NCI-H460 (cell line): ENCODE measurements at places on chromosomes 16 and 17. TPM values are rescaled to one million over a fixed set of nuclear protein-coding genes. Genes with fewer than 3 reads are reported as not detected.

DNA sequence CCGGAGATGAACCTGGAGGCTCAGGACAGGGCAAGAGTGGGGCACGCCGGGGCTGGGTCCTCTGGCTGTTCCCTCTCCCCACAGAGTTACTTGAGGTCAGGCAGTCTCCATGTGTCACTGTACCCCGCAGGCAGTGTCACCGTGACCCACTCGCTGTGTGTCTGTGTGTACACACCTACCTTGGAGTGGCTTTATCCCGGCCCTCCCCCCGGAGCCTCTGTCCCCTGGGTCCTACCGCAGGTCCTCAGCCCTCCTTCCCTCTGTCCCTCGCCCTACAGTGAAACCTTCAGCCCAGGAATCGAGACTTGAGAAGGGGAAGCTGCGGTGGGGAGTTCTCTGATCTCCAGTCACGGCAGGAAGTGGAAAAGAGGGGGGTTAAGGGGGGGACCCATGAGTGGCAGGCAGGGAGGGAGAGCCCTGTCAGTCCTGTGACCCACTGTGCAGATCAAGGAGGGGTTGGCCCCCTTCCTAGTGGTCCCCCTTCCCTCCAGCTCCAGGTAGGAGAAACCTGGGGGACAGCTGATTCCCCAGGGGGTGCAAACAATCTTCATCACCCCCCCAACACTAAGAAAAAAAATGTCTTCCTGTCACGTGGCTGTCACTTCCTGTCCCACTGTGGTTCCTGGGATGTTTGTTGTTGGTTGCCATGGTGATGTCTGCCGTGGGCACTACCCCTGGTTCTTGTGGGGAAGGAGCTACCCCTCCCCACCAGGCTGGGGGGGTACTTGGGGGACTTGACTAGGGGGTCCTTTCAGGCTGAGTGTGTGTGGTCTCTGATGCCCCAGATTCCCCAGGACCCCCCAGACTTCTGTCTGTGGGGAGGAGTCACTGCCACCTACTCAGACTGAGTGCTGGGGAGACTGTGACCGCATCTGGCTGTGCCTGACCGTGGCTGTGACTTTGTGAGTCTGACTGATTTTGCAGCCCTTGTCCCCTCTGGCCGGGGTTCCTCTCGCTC, 13.7 kb downstream of the RARA start:
- DNase-seq = no peak

SP6 gene
- total RNA-seq = 0.02 TPM in 1 of 2 replicates, not detected in the other

GRCh38 chr16:73183611-73184092, 135.7 kb upstream of the ZFHX3 start:
- DNase-seq = no peak

CDH1 gene
- total RNA-seq = not detected in 2 replicates

KRT16 gene
- total RNA-seq = not detected in 2 replicates

- DNase-seq = no peak
Measured at GRCh38 chr17:42629411-42630009, 20.0 kb downstream of the TUBG1 start.

IL17C gene
- total RNA-seq = not detected in 2 replicates

GRCh38 chr17:41504246-41504977, 1.0 kb downstream of the KRT13 start:
- no peak for DNase-seq

- DNase-seq = no peak
Measured at GRCh38 chr16:81551151-81551808, 106.7 kb downstream of the CMIP start.

GRCh38 chr16:58859958-58860669, 126.0 kb upstream of the GOT2 start:
- DNase-seq = no peak

HSD17B2 gene
- not detected in 2 replicates for total RNA-seq

GRCh38 chr16:86668136-86668910, 90.0 kb downstream of the FOXL1 start:
- no peak for DNase-seq

DNA sequence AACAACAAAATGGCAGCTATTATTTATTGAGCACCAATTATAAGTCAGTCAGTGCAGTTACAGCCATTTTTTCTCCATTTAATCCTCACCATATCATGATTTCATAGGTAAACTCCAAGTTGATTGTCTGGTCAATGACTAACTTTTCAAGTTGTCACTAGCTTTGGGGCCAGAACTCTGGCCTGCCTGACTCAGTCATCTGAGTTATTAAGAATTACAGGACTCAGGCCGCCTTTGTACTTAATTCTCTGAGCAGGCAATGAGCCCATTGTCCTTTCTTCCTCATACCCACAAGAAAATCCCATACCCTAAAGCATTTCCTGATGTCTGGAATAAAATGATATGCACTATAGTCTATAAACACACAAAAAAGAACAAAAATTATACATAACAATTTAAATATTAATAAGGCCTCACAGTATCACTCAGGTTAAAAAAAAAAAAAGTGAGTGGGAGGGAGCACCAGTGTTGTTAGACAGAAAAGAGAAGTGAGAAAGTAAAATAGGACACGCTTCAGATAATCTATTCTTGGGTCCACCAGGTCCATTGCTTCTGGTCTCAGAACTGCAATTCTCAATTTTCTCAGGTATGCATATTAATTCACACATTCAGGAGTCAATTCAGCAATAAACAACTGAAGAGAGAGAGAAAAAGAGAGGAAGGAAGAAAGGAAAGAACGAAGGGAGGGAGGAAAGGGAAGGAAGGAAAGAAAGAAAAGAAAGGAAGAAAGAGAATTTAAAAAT, 70.2 kb downstream of the SPAG9 start:
- DNase-seq = no peak

ASPA gene
- total RNA-seq = not detected in 2 replicates

DNA sequence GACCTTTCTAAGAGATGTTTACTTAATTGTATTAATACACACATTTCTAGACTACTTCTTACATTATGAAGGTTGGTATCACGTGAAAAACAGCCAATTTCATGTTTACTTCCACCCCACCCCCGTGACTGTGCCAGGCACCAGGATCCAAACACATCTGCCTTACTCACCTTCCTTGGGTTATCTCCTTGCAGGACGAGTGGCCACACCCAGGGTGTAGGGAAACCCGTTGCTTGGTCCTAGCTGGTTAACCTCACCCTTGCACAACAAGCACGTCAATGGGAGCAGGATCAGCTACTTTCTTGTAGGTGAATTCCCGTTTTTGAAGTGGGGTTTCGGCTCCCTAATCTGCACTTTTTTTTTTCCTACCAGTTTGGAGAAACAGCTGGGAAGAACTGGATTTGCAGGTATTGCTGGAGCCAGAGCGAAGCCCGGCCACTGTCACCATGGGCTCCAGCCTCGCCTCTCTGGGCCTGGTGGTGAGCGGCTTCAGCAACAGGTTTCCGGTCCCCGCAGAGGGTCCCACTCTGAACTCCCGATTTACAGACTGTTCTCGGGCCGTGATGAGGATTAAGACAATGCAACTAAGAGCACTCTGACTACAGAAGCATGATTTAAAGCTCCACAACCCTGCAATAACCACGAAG, 2.1 kb upstream of the UBB start:
- DNase-seq = no peak

DNA sequence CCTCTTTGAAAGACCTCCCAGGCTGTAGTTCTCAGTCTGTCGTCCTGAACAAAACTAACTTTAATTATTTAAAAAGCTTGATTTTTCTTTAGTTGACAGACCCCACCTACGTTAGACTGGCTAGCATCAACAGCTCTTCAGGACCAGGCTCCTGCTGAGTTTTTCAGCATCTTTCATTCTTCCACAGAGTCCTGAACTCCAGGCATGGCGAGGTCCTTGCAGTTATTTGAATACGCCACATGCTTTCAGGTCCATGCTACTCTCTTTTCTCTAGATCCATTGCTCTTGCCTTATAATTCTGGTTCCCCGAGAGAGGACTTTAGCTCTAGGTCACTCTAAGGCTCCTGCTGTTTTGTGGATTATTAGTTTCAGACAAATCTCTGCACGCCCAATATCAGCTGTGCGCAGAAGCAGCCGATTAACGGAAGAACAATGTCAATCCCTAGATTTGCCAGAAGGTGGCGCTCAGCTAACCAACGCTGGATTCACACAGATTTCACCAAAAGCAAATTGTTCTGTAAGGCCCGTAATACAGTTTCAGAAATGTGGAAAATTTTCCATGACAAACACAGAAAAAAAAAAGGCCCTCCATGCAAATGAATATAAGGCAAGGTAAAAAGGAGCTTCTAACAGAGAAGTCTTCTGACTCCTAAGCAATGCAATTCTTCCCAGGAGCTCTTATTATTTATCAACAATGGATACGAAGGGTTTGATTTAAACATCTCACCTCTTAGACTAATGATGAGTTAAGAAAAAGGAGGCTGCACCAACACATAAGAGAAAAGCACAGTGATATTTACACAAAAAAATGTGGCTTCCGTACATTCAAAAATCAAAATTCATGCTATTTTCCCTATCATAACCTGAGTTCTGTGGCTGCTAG, 33.5 kb upstream of the BCO1 start:
- DNase-seq = peak; percentile 23

LRRC46 gene
- 0.20 TPM in 1 of 2 replicates, not detected in the other for total RNA-seq

- DNase-seq = no peak
Measured at GRCh38 chr17:46027048-46027975, 28.3 kb downstream of the STH start.

RSAD1 gene
- total RNA-seq = 28.8 and 33.9 TPM in 2 replicates

CDH11 gene
- total RNA-seq = 1,481 and 1,616 TPM in 2 replicates

DNA sequence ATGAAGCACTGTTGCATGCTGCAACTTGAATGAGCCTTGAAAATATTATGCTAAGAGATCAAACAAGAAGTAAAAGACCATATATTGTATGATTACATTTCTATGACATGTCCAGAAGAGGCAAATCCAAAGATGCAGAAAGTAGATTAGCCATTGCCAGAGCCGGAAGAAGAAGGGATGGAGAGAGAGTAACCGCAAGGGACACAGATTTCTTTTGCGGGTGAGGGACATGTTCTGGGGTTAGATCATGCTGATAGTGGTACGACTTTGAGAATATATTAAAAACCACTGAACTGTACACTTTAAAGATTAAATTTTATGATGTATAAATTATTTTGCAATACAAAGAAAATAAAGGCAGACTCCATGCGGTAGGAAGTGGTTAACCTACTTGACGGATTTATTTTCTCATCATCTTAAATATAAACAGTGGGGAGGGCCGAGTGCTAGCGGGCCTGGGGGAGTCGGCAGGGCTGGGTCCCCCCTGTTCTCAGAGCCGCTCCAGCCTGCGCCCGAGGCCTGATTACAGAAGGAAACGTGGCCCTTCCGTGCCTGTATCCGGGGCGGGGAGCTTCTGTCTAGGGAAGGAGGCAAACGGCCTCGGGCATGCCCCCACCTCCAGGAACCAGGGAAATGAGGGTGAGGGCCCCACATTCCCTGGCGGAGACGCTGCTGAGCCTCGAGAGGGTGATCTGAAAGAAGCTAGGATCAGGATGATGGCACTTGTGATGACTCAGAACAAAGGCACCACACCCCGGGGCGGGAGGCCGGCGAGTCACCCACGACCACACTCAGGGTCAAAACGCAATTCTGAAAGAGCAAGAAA, 48.0 kb downstream of the SHCBP1 start:
- DNase-seq = peak; percentile 29

SYT17 gene
- 2.0 and 4.1 TPM in 2 replicates for total RNA-seq

ADAD2 gene
- not detected in 2 replicates for total RNA-seq

DNA sequence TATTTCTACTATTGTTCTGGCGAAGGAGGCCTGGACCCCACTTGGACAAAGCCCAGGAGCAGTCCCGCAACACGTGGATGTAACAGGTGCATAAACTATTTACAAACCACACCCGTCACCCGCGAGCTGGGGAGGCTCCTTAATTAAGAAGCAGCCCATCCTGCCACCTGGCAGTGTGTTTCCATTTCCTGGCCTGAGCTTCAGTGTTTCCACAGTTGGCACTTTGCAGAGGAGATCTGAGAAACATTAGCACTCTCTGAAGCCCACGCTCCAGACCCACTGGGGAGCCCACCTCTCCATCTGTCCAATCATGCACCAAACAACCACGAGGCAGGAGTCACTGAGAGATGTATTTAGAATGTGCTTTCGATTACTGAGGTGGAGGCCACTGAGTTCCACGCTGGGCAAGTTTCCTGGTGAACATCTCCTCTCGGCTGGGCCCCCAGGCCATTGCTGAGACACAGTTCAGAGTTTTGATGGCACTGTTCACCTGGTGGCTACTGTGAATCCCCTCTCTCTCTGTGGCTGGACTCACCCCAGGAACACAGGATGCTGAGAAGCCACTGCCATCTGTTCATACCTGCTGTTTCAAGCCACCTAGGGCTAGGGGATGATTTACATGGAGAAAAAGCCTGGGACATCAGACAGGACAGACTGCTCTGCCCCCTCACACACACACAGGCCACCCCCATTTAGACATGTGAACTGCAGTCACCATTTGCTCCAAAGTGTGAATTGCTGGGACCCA, 129.1 kb downstream of the AIPL1 start:
- DNase-seq = no peak

GP1BA gene
- not detected in 2 replicates for total RNA-seq

GRCh38 chr17:58575511-58575910, 61.1 kb upstream of the MTMR4 start:
- DNase-seq = no peak

SUMO2 gene
- 136 and 142 TPM in 2 replicates for total RNA-seq

DNA sequence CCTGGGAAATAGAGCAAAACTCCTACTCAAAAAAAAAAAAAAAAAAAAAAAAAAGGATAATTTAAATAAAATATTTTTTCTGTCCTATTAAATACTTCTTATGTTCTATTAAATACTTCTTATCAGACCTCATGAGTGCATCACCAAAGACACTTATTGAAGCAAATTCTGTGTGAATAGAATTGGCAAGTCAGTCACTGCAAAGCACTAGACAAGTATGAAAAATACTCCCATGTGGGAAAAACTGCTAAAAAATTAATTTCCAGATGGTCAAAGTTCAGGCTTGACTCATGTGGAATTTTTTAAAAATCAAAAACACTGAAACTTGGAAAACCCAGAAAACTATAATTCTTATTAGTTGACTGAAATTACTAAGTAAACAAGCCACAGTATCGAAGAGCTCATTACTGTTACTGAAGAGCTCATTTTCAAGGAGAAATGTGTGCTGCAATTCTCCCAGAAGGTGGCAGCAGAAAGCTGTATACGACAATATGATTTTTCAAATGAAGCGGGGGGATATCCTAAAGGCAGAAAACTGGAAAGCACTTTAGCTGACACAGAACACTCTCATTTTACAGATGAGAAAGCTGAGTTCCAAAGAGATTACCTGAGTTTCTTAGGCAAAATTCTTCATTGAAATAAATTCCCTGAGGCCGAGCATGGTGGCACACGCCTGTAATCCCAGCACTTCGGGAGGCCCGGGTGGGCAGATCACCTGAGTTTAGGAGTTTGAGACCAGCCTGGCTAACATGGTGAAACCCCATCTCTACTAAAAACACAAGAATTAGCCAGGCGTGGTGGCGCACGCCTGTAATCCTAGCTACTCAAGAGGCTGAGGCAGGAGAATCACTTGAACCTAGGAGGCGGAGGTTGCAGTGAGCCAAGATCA, 15.9 kb upstream of the FBXO47 start:
- DNase-seq = peak; percentile 62

- no peak for DNase-seq
Measured at GRCh38 chr17:10899281-10899680, 61.4 kb upstream of the PIRT start.
